ENCODE measurements at places on chromosomes 6 and 20.

GRCh38 chr20:41135187-41135887 lies 2.0 kb upstream of the PLCG1 start:
- DNase-seq, result no peak

DNA sequence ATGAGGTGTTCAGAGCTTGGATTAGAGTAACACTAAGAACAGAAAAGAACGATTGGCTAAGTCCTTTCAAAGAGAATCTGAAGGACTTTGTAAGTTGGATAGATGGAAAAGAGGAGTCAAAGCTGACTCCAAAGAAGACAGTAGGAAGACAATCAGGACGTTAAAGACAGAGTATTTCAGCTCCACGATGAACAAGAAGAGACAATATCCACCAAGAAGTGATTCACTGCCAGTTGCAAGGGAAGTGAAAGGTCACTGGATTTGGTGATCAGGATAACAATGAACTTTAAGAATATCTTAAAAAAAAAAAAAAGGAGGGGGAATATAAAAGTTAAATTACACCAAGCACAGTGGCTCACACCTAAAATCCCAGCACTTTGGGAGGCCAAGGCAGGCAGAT lies 17.9 kb downstream of the REPS1 start:
- DNase-seq, result no peak

GRCh38 chr20:9140162-9140760 lies 71.4 kb downstream of the PLCB4 start:
- DNase-seq, result no peak

DNA sequence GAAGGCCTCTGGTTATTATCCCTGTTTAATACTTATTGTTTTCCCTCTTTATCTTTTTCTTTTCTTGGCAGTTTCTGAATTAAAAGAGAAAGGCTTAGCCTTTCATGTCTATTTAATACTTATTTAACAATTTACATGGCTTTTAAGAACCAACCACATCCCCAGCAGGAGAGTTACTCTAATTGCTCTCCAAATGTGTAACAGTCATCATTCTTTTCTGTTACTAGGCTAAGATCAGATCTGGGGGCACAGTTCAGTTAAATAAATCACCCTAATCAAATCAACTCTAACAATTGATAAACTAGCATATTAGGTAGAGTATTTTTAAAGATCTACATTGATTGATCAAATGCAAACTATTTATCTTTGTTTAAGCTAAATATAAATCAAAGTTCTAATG lies 54.1 kb upstream of the NT5E start:
- DNase-seq, result no peak

- DNase-seq, result no peak
Measured at GRCh38 chr6:92126983-92127382, 1292.4 kb downstream of the EPHA7 start.

DNA sequence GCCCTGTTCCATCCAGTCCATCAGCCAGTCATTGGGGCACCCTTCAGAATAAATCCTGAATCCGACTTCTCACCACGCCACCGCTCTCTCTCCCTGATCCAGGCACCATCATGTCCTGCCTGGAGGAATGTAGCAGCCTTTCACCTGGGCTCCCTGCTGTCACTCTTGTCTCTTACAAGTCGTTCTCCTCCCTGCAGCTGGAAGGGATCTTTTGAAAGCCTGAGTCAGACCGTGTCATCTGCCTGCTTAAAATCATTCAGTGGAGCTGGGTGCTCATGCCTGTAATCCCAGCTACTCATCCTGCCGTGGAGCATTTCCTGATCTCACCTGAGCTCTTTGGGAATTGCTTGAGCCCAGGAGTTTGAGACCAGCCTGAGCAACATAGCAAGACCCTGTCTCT lies 19.2 kb upstream of the KCNG1 start:
- DNase-seq, result no peak

DNA sequence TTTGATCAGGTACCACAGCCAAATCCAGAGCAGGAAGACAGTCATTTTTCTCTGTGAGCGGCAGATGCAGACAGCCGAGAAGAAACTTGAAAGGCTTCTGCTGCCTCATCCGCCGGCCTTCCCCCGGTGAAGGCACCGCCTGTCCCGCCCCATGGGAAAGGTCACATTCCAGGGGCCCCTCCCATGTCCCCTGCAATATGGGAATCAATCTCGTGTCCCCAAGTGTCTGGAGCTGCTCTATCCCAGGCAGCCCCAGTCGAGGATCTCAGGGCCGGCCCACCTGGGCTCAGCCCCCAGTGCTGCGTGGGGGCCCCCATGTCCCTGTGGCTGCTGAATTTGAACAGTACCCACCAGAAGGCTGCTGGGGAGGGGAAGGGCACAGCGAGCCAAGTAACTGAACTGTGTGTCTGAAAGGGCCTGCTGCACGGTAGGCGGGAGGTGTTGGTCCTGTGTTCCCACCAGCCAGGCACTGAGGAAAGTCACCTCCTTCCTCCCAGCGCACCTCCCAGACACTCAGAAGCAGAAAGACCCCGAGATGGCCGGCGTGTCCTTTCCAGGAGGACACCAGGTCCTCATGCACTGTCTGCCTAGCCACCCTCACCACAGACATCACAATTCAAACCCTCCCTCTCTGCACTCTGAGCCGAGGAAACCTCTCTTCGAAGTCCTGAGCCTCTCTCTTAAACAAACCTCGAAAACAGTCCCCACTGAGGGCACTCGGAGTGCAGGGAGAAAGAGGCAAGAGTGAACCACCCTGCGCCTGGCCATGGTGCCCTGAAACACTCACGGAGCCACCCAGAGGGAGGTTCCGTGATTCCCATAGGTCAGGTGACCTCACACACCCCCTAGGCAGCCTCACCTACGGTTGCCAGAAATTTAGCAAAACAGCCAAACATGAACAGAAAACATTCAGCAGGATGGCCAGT lies 99.3 kb downstream of the PSMB1 start:
- DNase-seq, result no peak

DNA sequence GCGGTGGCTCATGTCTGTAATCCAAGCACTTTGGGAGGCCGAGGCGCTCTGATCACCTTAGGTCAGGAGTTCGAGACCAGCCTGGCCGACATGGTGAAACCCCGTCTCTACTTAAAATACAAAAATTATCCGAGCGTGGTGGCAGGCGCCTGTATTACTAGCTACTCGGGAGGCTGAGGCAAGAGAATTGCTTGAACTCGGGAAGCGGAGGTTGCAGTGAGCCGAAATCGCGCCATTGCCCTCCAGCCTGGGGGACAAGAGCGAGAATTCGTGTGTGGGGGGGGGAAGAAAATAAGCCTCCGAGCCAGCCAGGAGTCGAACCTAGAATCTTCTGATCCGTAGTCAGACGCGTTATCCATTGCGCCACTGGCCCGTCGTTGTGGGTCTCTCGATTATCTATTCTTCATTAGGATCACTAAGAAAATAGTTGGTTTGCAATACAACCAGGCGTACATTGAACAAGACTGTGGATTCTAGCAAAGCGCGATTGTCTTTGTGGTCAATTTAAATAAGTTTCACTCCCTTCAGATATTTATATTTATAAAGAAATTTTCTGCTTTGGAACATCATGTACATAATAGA lies 33.9 kb upstream of the PRSS16 start:
- DNase-seq, result no peak

- DNase-seq, result no peak
Measured at GRCh38 chr6:5828296-5828695, 178.4 kb downstream of the NRN1 start.

DNA sequence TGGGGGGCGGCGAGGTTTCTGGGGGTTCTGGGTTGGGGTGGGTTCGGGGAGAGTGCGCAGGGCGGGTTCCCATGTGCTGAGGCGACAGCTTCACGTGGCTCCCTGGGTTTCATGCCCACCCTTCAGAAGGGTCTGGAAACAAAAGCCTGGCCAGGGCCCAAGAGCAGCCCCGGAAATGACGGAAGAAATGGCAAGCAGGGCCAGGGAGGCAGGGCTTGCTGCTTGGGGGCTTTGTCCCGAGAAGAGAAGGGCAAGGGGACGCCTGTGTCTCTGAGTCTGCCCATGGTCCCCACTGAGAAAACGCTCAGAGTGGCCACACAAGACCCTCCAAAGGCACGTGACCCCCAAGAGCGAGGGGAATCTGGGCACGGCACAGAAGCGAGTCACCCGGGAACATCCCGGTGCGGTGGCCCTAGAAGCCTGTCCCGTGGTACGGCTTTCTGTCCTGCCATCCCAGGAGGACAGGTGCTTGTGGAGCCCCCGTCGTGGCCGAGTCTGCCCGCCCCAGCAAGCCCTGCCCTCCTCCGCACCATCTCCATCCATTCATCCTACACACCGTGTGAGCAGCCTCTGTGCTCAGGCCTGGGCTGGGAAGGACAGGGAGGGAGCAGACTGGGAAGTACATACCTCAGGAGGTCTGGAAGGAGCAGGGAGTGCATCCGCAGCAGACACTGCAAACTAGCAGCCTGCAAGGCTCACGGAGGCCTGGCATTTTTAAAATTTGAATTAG lies 9.0 kb downstream of the NPEPL1 start:
- DNase-seq, result no peak

DNA sequence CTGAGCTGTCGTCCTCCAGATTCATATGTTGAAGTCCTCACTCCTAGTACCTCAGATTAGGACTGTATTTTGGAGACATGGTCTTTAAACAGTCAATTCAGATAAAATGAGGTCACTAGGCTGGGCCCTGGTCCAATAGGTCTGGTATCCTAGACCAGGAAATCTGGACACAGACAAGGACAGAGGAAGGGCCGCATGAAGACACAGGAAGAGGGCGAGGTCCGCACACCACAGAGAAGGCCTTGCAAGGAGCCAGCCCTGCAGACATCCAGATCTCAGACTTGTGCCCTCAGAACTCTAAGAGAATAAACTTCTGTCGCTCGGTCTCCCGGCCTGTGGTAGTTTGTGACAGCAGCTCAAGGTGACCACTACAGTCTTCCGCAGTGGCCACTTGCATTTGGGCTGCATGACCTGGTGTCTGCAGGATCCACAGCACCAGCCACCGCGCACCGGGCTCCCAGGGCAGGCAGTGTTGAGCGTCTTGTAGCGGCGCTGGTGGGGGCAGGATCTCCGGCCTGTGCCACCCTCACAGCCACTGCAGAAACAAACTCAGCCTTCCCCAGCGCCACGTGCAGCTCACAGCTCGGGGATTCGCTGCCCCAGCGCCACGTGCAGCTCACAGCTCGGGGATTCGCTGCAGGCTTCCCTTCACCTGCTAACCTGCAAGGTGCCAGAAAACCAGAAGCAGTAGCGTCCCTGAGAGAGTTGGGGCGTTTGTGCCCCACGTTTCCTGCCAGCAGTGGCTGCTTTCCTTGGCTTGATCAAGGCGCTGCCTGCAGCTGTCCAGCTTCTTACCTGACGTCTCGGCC lies 6.0 kb upstream of the RBM38 start:
- no peak for DNase-seq

DNA sequence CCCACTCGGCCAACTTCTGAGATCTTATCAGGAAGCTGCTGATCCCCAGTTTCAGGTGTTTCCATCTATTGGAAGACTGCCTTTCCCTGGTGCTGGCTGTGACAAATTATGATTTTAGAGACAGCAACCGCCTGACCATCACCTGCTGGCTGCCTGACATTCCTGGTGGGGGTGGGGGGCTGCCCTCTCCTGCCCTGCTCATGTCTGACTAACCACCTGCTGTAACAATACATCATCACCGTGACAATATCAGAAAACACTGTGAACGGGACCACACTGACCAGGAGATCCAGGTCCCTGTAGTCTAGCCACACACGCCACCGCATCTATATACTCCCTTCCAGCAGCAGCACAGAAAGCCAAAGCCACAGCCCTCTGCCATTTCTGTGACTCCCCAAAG lies 537.5 kb downstream of the QKI start:
- DNase-seq, result no peak

DNA sequence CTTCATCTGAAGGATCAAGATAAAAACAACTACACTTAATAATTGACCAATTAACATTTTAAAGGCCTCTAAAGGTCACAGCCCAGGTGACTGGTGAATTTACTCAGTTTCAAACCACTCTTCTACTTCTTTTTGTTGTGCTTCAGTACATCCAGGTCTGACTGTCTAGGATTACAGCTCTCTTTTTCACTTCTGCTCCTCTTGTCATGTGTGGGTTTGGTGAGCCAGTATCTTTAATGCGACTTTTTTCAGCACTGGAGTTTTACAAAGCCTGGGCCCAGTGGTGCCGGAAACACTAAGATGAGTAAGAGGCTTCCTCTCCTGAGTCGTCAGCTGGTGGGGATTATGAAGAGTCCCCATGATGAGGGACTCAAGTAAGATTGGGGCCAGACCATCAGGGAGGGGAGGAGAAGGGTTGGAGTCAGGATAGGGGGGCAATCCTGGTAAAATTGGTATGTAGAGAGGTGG lies 27.0 kb downstream of the HECA start:
- DNase-seq, result no peak

DNA sequence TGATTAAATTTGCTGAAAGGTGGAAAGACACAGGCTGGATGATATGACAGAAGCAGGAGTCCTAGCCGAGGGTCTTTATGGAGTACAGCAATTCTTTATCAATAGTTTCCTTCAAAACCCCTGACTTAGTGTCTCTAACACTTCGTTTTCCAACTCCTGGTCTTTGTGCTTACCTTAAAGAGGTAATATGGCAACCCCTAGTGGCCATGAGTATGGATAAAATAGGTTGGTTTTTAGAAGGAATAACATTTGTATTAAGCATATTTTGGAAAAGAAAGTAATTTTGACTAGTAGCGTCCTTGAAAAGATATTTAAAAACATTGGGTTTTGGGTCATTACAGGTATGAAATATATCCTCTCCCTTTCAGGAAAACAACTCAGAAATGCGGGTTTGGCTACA lies 51.9 kb downstream of the VGLL2 start:
- no peak for DNase-seq

GRCh38 chr6:147738099-147738498 lies 229.6 kb downstream of the SAMD5 start:
- no peak for DNase-seq

- DNase-seq, result no peak
Measured at GRCh38 chr6:35037664-35038038, 103.5 kb downstream of the TCP11 start.

- DNase-seq, result peak; percentile 31
Measured at GRCh38 chr6:124970243-124970642, 8.0 kb downstream of the RNF217 start.

GRCh38 chr6:168309183-168309582 lies 10.4 kb downstream of the DACT2 start:
- DNase-seq, result no peak

GRCh38 chr20:22462975-22463914 lies 121.1 kb downstream of the FOXA2 start:
- no peak for DNase-seq

DNA sequence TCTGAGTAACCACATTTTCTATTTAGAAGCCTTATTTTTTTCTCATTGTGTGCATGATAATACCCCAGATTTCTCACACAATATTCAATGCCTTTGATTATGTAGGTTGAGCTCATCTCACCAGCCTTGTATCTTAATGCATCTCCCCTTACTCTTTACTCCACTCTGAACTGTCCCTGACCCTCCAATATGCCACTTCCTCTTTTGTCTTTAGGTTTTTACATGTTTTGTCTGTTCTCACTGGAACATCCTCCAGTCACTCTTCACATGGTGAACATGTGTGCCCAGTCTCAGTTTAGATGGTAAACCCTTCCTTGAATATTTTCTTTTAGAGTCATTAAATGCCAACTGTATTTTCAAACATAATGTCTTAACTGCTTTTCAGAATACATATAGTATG lies 392.9 kb upstream of the IMPG1 start:
- no peak for DNase-seq

- no peak for DNase-seq
Measured at GRCh38 chr6:122114717-122115116, 284.7 kb upstream of the HSF2 start.

GRCh38 chr6:17622144-17622543 lies 22.0 kb downstream of the FAM8A1 start:
- DNase-seq, result no peak

GRCh38 chr20:18972251-18972876 lies 158.8 kb downstream of the SCP2D1 start:
- DNase-seq, result no peak

- no peak for DNase-seq
Measured at GRCh38 chr20:9311132-9311531, 203.3 kb upstream of the LAMP5 start.

GRCh38 chr6:119735530-119735929 lies 386.0 kb upstream of the MAN1A1 start:
- DNase-seq, result no peak
